ENCODE measurements at places on chromosomes 3 and 15. TPM values are rescaled to one million over a fixed set of nuclear protein-coding genes. Genes with fewer than 3 reads are reported as not detected.

The IL17RD gene
- total RNA-seq, result 52.1 TPM

GRCh38 chr3:179330438-179330837, 7.6 kb downstream of the ZNF639 start:
- DNase-seq, result no peak

- no peak for DNase-seq
Observed at GRCh38 chr15:63986185-63986680, 60.1 kb downstream of the DAPK2 start.

The A4GNT gene
- not detected for total RNA-seq

- DNase-seq, result no peak
Observed at GRCh38 chr3:197311591-197311990, 13.2 kb upstream of the DLG1 start.

The TLR9 gene
- not detected for total RNA-seq
